ENCODE measurements at places on chromosomes 2 and 18. TPM values are rescaled to one million over a fixed set of nuclear protein-coding genes. Genes with fewer than 3 reads are reported as not detected.

Gene CHRNG
- not detected for total RNA-seq

Gene TRIM43
- total RNA-seq: not detected

Gene CD8B2
- total RNA-seq: not detected

Gene GYPC
- total RNA-seq: 149 TPM

Gene TPGS2
- total RNA-seq: 125 TPM

Gene RNF152
- 0.50 TPM for total RNA-seq

Gene SS18
- total RNA-seq: 82.6 TPM

Gene GPR35
- total RNA-seq: 5.1 TPM

Gene ALPP
- not detected for total RNA-seq

Gene EVX2
- total RNA-seq: not detected

Gene CD207
- not detected for total RNA-seq
